Bronchial smooth muscle cell (primary cell): ENCODE measurements at places on chromosomes 5 and 9. TPM values are rescaled to one million over a fixed set of nuclear protein-coding genes. Genes with fewer than 3 reads are reported as not detected.

PCDHB6 gene
- 0.16 and 0.17 TPM in 2 replicates for total RNA-seq

LHX3 gene
- total RNA-seq, result not detected in 2 replicates

C9orf153 gene
- 0.09 and 0.32 TPM in 2 replicates for total RNA-seq

GABRG2 gene
- total RNA-seq, result under 0.01 TPM in 1 of 2 replicates, not detected in the other

APBA1 gene
- total RNA-seq, result 5.7 and 9.4 TPM in 2 replicates

PDE6A gene
- total RNA-seq, result not detected in 2 replicates

CDX1 gene
- not detected in 2 replicates for total RNA-seq

PTTG1 gene
- total RNA-seq, result 31.8 and 54.9 TPM in 2 replicates

SPAG8 gene
- 1.5 and 1.6 TPM in 2 replicates for total RNA-seq

ABO gene
- total RNA-seq, result not detected in 2 replicates

FOXD4L3 gene
- not detected in 2 replicates for total RNA-seq

MEGF10 gene
- total RNA-seq, result not detected in 2 replicates

C5orf46 gene
- total RNA-seq, result 0.95 TPM in 1 of 2 replicates, not detected in the other

PTGS1 gene
- 18.6 and 26.4 TPM in 2 replicates for total RNA-seq

CCL27 gene
- total RNA-seq, result 0.09 TPM in 1 of 2 replicates, not detected in the other

CLTA gene
- total RNA-seq, result 270 and 310 TPM in 2 replicates

RAD50 gene
- total RNA-seq, result 30.4 and 33.7 TPM in 2 replicates

RUSC2 gene
- 10.4 and 12.7 TPM in 2 replicates for total RNA-seq

PPP2R2B gene
- total RNA-seq, result under 0.01 TPM in 1 of 2 replicates, not detected in the other

SH3TC2 gene
- total RNA-seq, result 0.34 and 3.6 TPM in 2 replicates

NTMT1 gene
- total RNA-seq, result 25.1 and 32.6 TPM in 2 replicates

PCDHAC1 gene
- under 0.01 and 0.09 TPM in 2 replicates for total RNA-seq

PCDHB3 gene
- total RNA-seq, result 0.16 and 0.52 TPM in 2 replicates

ANKRD18A gene
- not detected in 2 replicates for total RNA-seq

GPR150 gene
- under 0.01 and 0.32 TPM in 2 replicates for total RNA-seq

MAPKAP1 gene
- total RNA-seq, result 65.5 and 79.3 TPM in 2 replicates

KDM3B gene
- total RNA-seq, result 34.8 and 40.2 TPM in 2 replicates

EIF4E1B gene
- total RNA-seq, result 0.26 TPM in 1 of 2 replicates, not detected in the other

TNFSF15 gene
- 0.09 and 0.16 TPM in 2 replicates for total RNA-seq

EFNA5 gene
- total RNA-seq, result 0.77 and 5.2 TPM in 2 replicates

MAMDC2 gene
- 0.52 and 1.7 TPM in 2 replicates for total RNA-seq

CCL28 gene
- total RNA-seq, result 0.94 and 1.4 TPM in 2 replicates

MPDZ gene
- 11.2 and 39.6 TPM in 2 replicates for total RNA-seq

TNC gene
- 20.2 and 81.0 TPM in 2 replicates for total RNA-seq

DPYSL3 gene
- 115 and 180 TPM in 2 replicates for total RNA-seq

PLPP7 gene
- total RNA-seq, result 1.7 and 4.5 TPM in 2 replicates

MOB3B gene
- 0.09 and 0.16 TPM in 2 replicates for total RNA-seq
